Activated T-helper 17 cell treated with anti-CD3 and anti-CD28 coated beads, Interleukin-2, amount 50 U/mL, for 72 hours (primary cell): ENCODE measurements at places on chromosomes 16 and 17.

- peak; percentile 52 for ATAC-seq
Observed at GRCh38 chr16:87538594-87538993, 45.8 kb upstream of the ZCCHC14 start.

GRCh38 chr16:49969091-49970030 is 55.7 kb upstream of the CNEP1R1 start:
- ATAC-seq, result no peak

DNA sequence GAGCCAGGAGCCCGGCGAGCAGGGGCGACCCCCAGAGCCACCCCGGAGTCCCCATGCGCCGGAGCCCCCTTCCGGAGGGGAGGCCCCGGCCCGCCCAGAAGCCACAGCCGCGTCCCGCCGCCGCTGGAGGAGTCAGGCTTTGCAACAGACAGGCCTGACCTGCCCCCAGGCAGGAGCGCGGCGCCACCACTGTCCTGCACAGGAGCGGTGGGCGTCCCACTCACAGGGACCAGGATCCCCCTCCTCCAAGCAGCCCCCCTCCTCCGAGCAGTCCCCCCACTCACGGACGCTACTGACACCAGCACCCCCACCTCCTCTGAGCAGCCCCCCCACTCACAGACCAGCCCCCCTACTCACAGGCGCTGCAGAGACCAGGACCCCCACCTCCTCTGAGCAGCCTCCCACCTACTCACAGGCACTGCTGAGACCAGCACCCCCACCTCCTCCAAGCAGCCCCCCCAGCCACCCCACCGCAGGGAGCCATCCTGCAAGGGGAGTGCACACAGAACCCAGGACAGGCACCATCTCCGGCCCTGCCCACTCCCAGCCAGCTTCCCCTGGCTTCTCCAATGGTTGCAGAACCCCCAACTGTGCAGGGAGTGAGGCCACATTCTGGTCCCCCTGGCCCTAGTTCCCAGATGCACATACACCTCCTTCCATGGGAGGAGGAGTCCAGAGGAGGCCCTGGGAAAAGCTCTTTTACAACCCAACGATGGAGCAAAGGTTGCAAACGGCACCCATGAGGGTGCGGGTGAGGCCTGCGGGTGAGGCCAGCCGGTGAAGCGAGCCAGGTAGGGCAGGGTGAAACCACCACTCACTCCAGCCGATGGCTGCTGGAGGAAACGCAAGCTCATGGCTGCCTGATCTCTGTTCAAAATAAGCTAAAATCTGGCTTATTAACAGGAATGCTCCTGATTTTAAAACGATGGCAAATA is 69.9 kb downstream of the ABR start:
- peak; percentile 47 for ATAC-seq

GRCh38 chr17:62139141-62139540 is 74.1 kb upstream of the MED13 start:
- no peak for ATAC-seq

DNA sequence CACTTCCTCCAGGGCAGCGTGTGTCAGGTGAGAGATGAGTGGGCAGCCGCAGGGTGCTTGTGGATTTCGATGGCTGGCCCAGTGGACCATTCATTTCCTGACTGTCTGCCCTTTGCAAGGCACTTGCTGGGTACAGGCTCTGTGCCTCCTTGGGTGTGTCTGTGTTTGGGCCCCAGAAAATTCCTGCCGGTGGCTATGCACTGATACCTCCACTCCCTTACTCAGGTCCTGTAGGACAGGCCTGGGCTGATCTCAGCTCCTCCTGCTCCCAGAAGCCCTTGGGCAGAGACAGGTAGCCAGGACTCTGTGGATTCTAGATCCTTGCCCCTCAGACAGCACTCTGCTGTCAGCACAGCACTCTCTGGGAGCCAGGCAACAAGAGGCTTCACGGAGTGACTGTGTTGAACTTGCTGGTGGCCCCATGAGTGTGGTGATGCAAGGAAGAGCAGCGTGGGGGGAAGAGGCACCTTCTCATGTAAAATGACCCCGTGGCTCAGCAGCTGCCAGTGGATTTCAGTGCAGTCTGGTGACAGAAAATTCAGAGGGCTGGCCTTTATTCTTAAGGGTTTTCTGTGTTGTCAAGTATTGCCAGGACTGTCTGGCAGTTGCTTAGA is 29.0 kb downstream of the PGS1 start:
- peak; percentile 28 for ATAC-seq

- ATAC-seq, result no peak
Observed at GRCh38 chr17:16465861-16466338, 26.1 kb downstream of the LRRC75A start.

GRCh38 chr16:280991-281659 is 734 bp downstream of the ARHGDIG start:
- no peak for ATAC-seq

- ATAC-seq, result no peak
Observed at GRCh38 chr16:4338125-4338582, 13.0 kb downstream of the PAM16 start.
